Thoracic aorta endothelial cell (primary cell): ENCODE measurements at places on chromosomes 16 and 17. TPM values are rescaled to one million over a fixed set of nuclear protein-coding genes. Genes with fewer than 3 reads are reported as not detected.

Gene CLDN9
- total RNA-seq = not detected in 2 replicates

Gene ITGAD
- not detected in 2 replicates for total RNA-seq

Gene IGF2BP1
- total RNA-seq = 1.5 and 5.1 TPM in 2 replicates

Gene ZFP3
- 1.7 and 2.4 TPM in 2 replicates for total RNA-seq

Gene KRTAP4-9
- not detected in 2 replicates for total RNA-seq

Gene PIRT
- not detected in 2 replicates for total RNA-seq

Gene ASGR1
- total RNA-seq = 5.8 and 9.7 TPM in 2 replicates

Gene OVCA2
- total RNA-seq = 58.8 and 74.5 TPM in 2 replicates

Gene MYH11
- not detected in 2 replicates for total RNA-seq

Gene HOXB2
- total RNA-seq = 6.8 and 8.1 TPM in 2 replicates

Gene HOXB5
- 0.13 and 1.5 TPM in 2 replicates for total RNA-seq

Gene INCA1
- total RNA-seq = 0.22 and 0.27 TPM in 2 replicates

Gene ABCA8
- 15.8 and 77.7 TPM in 2 replicates for total RNA-seq

Gene KRTAP4-6
- not detected in 2 replicates for total RNA-seq

Gene PRKCA
- 26.4 and 31.1 TPM in 2 replicates for total RNA-seq

Gene TAT
- total RNA-seq = not detected in 2 replicates

Gene ZPBP2
- total RNA-seq = not detected in 2 replicates

Gene ASIC2
- under 0.01 and 0.07 TPM in 2 replicates for total RNA-seq

Gene CCL5
- not detected in 2 replicates for total RNA-seq

Gene RDM1
- 0.40 and 0.72 TPM in 2 replicates for total RNA-seq

Gene C1QL1
- total RNA-seq = 0.13 TPM in 1 of 2 replicates, not detected in the other

Gene TGFB1I1
- total RNA-seq = 64.1 and 64.8 TPM in 2 replicates

Gene TBC1D3K
- not detected in 2 replicates for total RNA-seq

Gene SLC6A2
- not detected in 2 replicates for total RNA-seq

Gene MGAT5B
- total RNA-seq = 1.4 and 1.6 TPM in 2 replicates

Gene KCTD13
- 10.5 and 11.6 TPM in 2 replicates for total RNA-seq

Gene KRTAP9-8
- not detected in 2 replicates for total RNA-seq

Gene GFOD2
- total RNA-seq = 33.9 and 35.1 TPM in 2 replicates

Gene ZG16B
- total RNA-seq = not detected in 2 replicates

Gene CACNG4
- not detected in 2 replicates for total RNA-seq

Gene KCNAB3
- 0.72 and 1.2 TPM in 2 replicates for total RNA-seq
